ENCODE measurements at places on chromosomes 12 and 14. TPM values are rescaled to one million over a fixed set of nuclear protein-coding genes. Genes with fewer than 3 reads are reported as not detected.

Gene RNASE7
- total RNA-seq: not detected

Gene OTOGL
- total RNA-seq: not detected

Gene CLEC4A
- total RNA-seq: 1.8 TPM

Gene POTEM
- not detected for total RNA-seq

Gene GARIN6
- total RNA-seq: not detected

Gene PARP2
- total RNA-seq: 45.9 TPM
